ENCODE measurements at places on chromosomes 1 and 21.

- DNase-seq, result no peak
Measured at GRCh38 chr1:94068999-94069918, 51.7 kb downstream of the ABCA4 start.

GRCh38 chr1:245041058-245041698 is 113.6 kb upstream of the KIF26B start:
- DNase-seq, result no peak

DNA sequence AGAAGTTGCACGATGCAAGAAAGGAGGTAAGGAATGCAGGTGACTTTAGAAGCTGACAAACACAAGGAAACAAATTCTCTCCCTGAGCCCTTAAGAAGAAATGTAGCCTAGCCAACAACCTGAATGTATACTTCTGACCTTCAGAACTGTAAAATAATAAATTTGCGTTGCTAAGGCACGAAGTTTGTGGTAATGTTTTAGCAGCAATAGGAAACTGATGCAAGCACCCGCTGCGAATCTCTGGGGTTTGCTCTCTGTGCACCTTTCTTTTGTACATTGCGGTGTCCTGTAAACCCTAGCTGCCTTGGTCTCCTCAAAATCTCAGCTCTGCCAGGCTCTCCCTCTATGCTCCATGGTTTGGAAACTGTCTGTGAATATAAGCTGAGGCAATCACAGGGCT is 15.1 kb downstream of the CD53 start:
- DNase-seq, result no peak

GRCh38 chr1:118483245-118484006 is 298.4 kb upstream of the SPAG17 start:
- peak; percentile 22 for DNase-seq

GRCh38 chr21:46036696-46037330 is 55.2 kb downstream of the COL6A1 start:
- no peak for DNase-seq

DNA sequence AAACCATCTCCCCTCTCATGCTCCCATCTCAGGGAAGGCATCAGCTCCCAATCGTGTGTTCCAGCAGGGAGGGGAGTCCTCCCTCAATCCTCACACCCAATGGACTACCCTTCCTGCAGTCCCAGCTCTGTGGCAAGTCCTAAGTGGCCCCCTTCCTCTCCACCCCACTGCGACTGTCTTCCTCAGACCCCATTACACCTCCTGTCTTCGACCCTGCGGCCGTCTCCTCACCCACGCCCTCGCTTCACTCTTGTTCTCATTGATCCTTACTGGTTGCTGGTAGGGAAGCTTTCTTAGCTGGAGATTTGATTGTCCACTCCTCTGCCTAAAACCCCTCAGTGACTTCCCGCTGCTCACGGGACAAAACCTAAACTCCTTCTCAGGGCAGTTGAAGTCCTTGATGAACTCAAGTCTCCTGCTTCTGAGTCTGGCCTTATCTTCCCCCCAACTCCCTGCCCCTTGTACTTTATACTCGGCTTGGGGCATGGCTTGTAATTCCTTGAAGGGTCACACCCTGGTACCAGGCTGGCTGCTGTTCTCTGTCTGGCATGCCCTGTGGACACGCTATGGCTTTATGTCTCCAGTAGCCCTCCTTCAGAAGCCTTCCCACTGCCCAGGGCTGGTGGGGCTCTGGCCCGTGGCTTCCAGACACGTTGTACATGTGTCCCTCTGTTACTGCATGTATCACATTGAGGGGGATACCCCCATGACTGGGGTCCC is 2.3 kb upstream of the EPS8L3 start:
- DNase-seq, result no peak

GRCh38 chr1:22024485-22025367 is 23.3 kb downstream of the CELA3A start:
- peak; percentile 86 for DNase-seq

DNA sequence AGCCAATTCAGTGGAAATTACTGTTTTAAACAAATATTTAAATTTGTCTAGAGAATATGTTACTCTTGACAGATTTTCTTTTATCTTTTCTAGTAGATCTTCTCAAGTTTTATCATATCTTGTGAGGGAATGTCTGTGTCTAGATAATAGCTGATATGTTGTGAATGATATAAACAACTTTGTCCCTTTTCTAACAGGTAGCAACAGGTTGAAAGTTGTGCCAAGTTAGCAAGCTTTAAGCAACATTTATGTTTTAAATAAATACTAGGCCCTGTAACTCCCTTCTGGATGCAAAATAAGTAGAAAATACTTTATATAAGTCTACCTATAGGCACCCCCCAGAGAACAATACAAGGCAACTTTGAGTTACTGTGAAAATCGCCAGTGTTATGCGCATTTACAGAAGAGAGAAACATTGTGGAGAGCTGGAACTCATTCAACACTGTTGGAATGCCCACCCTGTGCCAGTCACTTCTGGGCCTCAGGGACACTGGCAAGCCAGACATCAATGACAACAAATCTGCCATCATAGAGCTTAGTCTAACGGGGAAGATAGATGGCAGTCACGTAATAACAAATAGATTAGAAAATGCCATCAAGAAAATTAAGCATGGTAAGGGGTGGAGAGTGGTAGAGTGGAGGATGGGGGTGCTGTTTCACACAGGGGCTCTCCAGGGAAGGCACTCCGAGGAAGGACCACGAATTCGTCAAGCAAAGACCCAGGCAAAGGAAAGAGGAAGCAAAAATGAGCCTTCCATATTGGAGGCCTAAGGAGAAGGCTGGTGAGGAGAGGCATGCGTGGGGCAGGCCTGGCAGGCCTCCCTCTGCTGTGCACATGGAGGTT is 4.4 kb downstream of the MAP3K21 start:
- DNase-seq, result no peak

- DNase-seq, result no peak
Measured at GRCh38 chr1:222867316-222867715, 52.5 kb downstream of the DISP1 start.

GRCh38 chr21:29748391-29749167 is 191.2 kb downstream of the GRIK1 start:
- DNase-seq, result no peak

DNA sequence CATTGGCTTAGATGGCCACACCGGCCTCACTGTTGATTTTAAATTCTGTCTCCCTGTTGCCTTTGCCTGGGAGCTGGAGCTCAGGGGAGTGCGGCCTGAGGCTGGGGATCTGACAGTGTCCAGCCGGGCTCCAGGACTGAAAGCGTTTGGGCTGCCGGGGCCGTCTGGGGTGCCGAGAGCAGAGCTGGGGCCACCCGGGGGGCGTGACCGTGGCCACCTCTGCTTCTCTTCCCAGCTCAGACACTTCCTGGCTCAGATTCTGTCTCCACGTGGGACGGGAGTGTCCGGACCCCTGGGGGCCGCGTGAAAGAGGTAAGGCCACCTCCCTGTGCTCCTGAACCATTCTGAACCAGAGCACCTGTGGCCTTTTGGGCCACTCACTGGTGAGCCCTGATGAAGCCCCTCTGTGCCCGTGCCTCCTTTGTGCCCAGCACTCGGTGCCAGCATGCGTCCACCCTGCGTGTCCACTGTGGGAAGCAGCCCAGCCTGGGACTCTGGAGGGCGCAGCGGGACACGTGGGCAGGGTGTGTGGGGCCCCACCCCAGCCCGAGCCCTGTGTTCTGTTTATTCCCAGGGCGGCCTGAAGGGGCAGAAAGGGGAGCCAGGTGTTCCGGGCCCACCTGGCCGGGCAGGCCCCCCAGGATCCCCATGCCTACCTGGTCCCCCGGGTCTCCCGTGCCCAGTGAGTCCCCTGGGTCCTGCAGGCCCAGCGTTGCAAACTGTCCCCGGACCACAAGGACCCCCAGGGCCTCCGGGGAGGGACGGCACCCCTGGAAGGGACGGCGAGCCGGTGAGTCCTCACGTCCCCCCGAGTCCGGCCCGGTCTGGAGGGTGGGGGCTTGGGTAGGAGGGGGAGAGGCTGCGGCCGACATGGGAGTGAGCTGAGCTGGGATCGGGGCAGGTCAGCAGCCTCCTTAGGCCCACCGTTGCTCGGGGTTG is 64.8 kb downstream of the SLC19A1 start:
- DNase-seq, result no peak

DNA sequence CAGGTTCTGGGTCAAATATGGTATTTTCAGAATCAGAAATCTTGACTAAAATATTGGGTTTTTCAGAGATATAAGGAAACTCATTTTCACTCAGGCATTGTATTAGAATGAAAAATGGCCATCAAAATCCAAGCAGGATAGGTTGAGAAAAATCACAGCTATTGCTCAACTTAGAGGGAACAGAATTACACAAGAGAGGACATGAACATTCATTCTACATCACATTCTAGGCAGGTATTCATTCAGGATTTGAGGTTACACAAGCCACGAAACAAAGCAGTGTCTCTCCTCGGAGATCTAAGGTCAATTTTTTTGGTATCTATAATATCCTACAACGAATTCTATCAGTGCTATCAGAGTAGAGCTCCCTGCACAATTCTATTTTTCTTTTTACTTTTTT is 163.6 kb upstream of the HP1BP3 start:
- no peak for DNase-seq

- peak; percentile 41 for DNase-seq
Measured at GRCh38 chr1:244603498-244603897, 49.4 kb upstream of the DESI2 start.

GRCh38 chr1:79264285-79264684 is 257.8 kb upstream of the ADGRL4 start:
- DNase-seq, result no peak

DNA sequence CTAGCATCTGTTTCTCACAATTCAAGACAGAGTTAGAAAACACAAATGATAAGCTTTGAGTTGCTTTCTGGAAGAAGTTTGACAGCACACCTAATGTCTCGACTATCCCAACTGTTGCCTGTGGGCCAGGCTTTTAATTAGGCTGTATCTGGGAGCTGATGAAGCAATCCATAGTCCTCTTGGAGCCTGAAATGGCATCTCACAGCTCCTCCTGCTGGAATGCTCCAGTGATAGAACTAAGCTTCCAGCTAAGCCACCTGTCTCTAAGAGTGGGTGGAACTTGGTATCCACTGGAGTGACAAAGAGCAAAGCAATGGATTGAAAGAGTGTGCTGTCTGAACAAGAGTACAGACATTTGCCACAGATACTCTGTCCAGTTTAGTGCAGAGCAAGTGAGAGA is 605.3 kb upstream of the NR5A2 start:
- peak; percentile 29 for DNase-seq

DNA sequence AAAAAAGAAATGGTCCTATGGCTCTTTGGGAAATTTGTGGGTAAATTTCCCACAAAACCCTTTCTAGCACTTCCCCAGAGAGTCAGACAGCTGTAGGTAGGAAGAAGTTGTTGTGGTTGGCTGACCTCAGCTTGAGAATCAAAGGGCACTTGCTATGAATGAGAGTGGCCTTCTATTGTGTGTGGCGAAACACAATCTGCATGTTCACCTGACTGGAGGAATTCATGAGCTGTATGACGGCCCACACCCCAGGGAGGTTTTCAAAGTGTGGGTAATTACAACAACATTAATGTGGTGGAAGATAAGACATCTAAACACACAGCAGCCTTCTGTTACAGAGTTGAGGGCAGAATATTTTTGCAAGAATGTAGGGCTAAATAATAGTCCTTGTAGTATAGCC is 38.8 kb downstream of the NGF start:
- no peak for DNase-seq

DNA sequence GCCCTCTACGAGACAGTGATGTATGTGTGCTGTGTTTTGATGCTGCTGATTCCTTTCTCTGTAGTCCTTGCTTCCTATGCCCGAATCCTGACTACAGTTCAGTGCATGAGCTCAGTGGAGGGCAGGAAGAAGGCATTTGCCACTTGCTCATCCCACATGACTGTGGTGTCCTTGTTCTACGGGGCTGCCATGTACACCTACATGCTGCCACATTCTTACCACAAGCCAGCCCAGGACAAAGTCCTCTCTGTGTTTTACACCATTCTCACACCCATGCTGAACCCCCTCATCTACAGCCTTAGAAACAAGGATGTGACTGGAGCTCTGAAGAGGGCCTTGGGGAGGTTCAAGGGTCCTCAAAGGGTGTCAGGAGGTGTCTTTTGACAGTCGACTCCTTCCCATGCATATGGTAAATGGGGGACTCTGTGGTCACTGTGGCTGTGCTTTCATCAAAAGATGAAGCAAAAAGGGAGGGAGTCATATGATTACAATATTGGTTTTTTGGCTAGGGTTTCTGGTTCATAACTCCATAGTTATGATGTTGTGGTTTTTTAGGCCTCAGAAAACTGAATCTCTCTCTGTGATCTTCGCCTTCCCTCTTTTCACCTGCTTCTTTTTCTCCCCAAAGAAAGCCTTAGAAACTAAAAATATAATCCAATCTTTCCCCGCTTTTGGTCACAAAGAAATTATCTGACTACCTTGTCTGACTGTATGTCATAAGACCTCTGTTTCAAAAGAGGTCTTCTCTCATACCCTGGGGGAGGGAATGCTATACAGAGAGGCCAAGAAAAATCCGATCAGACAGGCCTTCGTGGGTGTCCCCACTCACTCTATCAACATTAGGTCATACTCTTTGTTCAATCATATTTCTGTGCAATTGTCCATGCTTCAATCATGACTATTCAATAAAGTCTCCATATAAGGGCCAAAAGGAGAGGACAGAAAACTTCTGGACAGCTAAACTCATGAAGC is 4.2 kb downstream of the OR2T1 start:
- no peak for DNase-seq

- DNase-seq, result peak; percentile 26
Measured at GRCh38 chr1:156816561-156817328, at the start of gene SH2D2A. SH2D2A (minus strand) TSS chr1:156816848; CDS start chr1:156816708, 140 bp downstream.

DNA sequence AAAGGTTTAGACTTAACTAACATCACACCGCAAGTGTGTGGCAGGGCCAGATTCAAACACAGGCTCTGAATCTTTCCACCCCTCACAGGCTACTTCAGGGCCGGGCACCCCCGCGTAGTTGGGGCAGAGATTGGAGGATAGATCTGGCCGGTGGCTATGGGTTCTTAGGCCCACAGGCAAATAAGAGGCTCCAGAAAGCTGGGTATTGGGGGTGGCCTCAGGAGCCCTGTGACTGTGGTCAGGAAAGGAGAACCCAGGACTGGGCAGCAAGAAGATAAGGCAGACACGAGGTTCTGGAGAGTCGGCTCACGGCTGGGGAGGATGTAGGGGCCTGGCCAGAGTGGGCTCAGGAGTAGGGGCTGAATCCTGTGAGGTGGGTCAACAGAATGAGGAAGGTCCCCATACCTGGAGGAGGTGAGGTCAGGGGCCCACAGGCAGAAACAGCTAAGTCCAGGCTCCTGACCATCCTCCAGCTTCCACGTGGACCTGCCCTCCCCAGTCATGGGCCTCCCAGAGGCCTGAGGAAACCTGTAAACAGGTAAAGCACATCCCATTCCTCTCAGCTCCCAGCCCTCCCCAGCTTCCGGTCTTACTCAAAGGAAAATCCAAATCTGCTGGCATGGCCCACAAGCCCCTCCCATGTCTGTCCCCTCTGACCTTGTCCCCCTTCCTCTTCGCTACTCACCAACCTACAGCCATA is 306.2 kb downstream of the MATN1 start:
- no peak for DNase-seq

GRCh38 chr21:29313662-29314408 is 15.1 kb downstream of the BACH1 start:
- DNase-seq, result no peak

- DNase-seq, result no peak
Measured at GRCh38 chr1:230787471-230787870, 40.3 kb downstream of the CAPN9 start.

GRCh38 chr1:54413295-54413694 is 7.1 kb upstream of the SSBP3 start:
- DNase-seq, result peak; percentile 69
